Activated T-cell treated with anti-CD3 and anti-CD28 coated beads, Interleukin-2, amount 50 U/mL, for 24 hours (primary cell): ENCODE measurements at places on chromosomes 5 and 9.
A peak's percentile ranks its signal among the peaks of the same experiment; 100 is the strongest.

DNA sequence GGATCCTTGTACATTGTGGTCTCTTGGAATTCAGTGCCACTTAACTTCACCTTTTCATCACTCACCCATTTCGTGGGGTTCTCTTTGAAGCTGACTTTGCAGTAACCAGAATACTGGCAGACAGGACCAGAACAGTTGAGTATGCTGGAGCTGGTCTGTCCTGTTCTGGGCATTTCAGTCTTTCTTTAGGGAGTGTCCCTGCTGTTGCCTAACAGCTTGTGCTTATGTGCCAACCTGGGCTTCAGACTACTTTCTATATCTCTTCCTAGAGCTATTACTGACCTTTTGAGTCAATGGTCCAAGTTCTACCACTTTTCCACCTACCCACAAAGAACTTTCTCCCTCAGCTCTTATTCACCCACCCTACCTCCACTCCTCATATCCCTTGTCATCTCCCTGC is 10.0 kb upstream of the INSL6 start:
- no peak for DNase-seq

- no peak for DNase-seq
These were observed 2.8 kb upstream of the ADAMTS12 start for GRCh38 chr5:33894566-33894965.

DNA sequence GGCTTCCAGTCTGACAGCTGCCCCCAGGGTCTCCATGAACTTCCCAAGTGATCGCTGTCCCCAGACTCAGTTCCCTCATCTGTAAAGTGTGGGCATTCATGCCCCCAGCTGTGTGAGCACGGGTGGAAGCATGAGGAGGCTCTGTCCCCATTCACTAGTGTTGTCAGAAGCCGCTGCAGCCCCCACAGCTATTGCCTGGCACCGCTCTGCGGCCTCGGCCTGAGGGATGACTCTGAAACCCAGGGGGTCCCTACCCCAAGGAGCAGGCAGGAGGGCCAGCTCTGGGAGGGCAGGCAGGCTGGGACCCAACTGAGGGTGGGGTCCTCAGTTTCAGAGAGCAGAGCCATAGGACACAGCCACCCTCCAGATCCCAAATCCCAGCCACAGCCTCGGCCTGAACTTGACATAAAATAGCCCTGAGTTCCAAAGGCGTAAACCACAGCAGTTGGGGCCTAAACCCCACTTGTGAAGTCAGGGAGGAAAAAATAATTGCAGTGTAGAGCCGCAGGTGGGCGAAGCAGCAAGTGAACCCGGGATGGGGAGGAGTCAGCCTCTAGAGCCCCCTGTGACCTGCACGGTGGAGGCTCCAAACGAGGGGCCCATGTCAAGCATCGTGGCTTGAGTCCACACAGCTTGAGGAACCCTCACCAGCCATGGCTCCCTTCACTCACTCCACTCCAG is 66.0 kb upstream of the ADAMTS2 start:
- DNase-seq, result no peak

- no peak for DNase-seq
These were observed 18.4 kb upstream of the NME5 start for GRCh38 chr5:138157626-138158025.

GRCh38 chr5:139640421-139641115 is 7.6 kb upstream of the CXXC5 start:
- DNase-seq, result peak; percentile 30
